HEK293T (cell line): ENCODE measurements at places on chromosomes 7 and 10.

DNA sequence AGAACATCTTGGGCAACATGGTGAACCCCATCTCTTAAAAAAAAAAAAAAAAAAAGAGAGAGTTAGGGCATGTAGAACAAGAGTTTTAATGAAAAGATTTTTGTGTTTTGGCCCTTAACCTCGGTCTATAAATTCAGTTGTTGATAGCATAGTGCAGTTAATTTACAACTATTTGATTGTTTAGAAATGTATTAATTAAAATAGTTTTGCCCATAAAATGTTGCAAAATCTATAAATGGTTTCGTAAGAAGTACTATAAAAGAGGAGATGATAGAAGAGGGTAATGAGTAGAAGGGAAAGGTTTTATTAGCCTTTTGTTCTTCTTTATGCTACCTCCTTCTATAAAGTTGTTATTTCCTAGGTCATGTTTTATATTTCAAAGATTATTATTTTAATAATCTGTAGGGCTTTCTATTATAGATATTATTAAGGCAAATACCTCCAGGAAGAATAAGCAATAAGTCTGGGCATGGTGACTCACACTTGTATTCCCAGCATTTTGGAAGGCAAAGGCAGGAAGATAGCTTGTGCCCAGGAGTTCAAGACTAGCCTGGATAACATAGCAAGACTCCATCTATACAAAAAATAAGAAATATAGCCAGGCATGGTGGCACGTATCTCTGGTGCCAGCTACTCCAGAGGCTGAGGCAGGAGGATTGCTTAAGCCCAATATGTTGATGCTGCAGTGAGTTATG, 73.3 kb downstream of the MCU start:
- no peak for DNase-seq

GRCh38 chr7:28688651-28689050, 269.5 kb downstream of the TRIL start:
- DNase-seq = no peak

GRCh38 chr7:137953043-137953664, 48.7 kb downstream of the CREB3L2 start:
- DNase-seq = peak; percentile 55

GRCh38 chr10:127441350-127442219, 107.5 kb upstream of the NPS start:
- DNase-seq = no peak

DNA sequence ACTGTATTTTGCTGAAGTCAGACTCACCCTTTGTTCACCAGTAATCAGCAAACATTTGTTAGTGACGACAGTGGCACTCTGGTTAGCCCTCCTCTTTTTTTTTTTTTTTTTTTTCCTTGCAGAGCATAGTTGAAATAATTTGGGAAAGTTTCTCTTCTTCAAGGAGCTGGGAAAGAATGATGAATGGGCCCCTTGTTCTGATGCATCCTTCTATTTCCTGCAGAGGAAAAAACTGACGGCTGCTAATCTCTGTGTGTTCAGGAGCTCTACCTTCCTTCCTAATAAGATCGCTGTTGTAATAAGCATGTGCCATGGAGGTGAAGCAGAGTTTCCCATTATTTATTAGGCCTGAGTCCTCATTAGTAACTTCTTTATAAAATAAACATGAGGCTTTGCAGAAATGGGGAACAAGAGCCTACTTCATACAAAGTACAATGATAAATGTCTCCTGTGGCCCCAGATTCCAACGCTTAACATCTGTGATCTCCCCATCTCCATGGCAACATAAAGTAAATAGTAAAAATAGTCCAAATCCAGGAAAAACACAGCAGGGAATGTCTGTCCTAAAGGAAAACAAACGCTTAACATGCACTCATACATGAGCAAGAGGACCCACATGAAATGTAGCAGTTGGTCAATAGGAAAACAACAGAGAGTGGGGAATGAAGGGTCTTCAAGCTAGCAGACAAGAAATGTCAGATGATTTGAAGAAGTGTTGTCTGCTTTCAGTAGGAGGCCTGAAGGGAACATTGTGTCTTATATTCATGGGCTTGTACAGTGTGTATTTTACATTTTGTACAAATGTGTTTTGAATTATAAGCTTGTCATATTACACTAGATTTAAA, 59.1 kb upstream of the CALD1 start:
- DNase-seq = no peak

DNA sequence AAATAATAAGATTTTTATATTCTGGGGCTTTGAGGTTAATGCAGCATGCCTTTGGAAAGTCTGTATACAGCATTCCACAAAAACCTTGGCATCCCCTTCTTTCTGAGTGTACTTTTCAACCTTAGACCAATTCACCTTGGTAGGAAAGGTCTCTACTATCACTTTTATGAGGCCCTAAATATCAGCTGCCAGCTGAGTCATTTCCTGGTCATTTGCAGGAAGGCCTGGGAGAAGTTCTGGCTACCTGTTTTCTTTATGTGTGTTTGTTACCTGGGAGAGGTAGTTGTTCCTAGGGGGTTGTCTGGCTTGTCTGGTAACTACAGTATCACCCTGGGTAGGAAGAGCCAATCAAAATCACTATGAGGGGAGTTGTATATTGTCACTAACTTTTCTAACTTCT, 4.1 kb downstream of the SPAM1 start:
- no peak for DNase-seq
